ENCODE measurements at places on chromosomes 1 and 21.

GRCh38 chr21:34668803-34669148 is at the start of gene CLIC6:
TSS of gene CLIC6 (plus strand) at chr21:34668994. CDS start at chr21:34669389, 395 bp downstream.
- no peak for DNase-seq

- no peak for DNase-seq
Observed at GRCh38 chr1:178506669-178507068, 6.2 kb upstream of the TEX35 start.

GRCh38 chr21:29075706-29076466 is 2.4 kb upstream of the CCT8 start:
- no peak for DNase-seq

DNA sequence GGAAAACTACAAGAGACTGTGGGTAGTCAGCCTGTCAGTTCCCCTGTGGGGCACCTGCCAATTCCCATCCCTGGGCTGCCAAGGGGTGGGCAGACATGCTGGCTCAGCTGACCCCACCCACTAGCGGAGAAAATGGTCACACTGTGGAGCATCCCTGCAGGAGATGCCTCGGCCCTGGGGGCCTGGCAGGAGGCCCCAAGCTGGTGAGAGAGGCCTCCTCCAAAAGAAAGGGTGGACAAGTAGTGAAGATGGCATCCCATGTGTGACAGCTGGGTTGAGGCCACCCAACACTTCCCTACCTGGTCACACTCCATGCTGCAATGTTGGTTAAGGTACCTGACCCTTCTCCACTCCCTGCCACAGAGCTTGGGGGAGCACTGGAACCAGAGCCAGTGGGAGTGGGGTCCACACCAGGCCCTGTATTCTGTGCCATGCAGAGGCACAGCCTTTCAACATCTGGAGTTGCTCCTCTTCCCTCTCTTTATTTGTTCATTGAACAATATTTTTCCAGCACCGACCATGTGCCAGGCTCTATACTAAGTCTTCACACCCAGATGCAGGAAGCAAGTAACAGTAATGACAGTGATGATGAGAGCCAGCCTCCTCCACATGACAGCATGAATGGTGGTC is 59.5 kb downstream of the KLHDC7A start:
- DNase-seq: no peak

DNA sequence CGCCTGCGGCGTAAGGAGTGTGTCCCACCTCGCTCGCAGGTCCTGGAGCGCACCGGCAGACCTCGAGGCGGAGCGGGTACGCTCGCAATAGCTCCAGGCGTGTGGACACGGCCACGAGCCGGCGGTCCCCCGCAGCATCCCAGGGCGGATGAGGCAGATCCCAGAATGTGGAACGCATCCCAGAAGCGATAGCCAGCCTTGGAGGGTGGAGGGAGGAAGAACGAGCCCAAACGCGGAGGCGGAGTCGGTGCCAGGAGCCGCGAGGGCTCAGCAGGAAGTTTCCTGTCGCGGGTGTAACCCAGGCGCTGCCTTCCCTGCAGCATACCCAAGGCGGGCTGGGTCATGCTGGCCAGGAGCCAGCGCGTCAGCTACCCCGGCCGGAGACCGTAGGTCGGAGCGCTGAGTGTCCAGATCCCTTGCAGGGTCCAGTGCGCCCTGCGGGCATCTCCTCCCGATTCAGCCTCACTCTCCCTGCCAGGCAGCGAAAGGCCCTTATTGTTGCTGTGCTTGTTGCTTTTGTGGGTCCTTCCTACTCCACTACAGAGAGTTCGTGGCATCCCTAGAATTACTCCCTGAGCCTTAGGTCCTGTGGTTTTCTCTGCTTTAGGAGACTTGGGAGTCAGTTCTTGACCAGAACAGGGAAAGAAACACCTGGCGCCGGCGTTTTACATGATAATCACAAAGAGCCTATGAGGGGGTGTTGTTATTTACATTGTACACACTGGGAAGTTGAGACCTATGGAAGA is 27.7 kb downstream of the STYXL2 start:
- no peak for DNase-seq

DNA sequence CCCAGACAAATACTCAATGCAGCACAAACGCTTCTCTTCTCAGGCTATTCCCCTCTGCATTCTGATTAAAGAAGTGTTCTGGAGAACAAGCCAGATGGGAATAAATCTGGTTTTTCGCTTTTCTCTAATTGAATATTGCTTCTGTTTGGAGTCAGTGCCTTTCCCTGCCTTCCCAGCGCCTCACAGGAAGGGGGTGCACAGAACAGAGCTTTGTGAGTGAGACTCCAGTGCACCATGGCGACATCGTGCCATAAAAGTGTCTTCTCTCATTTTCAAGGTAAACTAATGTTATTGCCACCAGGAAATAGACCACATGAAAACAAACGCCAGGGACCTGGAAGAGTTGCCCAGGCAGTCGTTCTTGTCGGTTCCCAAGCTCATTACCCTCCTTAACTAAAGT is 43.6 kb upstream of the SLC45A1 start:
- DNase-seq: no peak

DNA sequence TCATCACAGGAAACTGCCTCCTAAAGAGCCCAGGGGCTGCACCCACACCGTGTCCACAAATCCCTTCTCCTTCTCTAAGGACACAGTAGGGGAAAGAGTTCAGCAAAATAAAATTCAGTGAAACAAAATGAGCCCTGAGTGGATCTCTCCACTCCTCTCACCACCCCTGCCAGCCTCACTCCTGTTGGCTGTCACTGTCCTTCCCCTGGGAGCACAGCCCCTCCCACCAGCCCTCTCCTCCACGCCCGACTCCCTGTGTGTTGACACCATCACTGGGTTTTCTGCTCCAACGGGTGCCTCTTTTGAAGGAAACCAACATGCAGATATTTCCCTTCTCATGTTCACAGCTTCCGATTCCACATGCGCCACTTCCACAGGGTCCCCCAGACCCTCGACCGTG is 356.2 kb downstream of the AJAP1 start:
- no peak for DNase-seq

DNA sequence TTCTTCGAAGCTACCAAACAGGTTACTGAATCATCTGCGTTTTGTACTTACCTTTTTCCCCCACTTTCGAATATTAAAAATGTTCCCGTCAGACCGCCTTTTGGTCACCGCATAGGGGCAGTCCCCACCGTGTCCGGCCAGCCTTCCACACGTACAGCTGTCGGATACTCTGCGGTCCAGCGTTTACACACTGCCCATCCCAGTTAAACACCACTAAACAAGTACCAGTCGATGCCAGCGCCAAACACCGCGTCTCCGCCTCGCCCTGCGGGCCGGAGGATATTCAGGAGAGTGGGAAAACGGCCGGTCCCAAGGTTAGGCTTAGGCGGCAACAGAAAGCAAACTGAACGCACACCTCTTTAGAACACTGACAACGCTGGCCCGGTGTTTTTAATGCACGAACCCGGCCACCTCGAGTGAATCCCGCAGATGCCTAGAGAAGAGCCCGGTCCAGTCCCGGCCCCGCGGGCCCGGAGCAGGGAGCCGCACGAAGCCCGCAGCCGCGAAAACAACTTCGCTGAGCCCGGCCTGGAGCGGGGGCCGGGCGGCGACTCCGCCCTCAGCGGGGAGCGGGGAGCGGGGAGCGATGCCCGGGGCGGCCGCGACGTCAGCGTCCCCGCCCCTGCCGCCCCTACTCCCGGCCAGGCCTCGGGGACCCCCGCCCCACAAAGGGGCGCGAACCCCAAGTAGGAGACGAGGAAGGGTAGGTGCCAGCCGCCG is 730 bp upstream of the PHF13 start:
- no peak for DNase-seq

DNA sequence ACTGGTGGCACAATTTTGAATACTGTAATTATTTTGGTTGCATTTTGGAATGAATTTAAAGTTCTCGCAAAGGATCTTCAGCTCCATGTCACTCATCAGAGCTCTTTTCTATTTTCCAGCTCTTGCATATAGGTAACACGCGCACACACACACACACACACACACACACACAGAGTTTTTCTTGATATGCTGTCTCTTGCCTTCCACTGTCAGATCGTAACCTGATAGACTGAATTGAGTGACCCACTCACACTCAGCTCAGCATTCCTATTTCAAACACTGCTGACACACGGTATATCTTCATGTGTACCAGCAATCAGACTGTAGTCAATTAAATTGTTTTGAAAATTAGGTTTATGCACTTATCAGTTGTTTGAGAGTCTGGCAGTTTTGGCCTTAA is 214.1 kb downstream of the PBX1 start:
- DNase-seq: no peak

GRCh38 chr1:30381266-30381665 is 342.1 kb downstream of the MATN1 start:
- no peak for DNase-seq

GRCh38 chr1:72229893-72230292 is 52.4 kb downstream of the NEGR1 start:
- no peak for DNase-seq

DNA sequence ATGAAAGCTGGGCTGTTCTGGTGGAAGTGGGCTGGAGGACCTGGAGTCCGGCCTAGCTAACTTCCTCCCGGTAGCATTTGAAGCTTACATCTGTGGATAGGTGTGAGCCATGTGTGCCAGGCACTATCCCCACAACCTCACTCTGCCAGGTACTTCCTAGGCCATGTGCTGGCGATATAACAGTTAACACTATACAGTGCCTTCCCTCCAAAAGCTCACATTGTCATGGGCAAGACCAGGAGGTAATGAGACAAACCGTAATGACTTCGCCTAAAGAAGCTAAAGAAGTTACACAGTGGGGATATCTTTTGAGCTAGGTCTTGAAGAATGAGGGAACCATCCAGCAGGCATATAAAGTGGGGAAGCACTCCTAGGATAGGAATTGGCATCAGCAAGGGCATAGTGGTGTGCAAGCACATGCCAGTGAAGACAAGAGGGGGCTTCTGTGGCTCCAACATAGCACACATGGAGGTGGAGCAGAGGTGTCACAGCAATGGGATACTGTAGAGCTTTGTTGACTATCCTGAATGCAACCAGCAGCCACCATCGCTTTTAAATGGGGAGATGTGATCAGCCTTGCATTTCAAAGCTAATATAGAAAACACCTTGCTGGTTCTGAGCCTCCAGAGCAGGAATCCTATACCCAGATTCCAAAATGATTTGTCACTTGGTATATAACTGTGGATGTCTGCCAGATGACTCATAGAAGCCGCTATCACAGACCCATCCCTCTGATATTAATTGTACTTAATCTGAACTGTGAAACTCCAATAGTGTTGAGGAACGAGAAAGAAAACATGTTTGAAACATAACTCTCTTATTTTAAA is 466.3 kb downstream of the LMO4 start:
- no peak for DNase-seq

DNA sequence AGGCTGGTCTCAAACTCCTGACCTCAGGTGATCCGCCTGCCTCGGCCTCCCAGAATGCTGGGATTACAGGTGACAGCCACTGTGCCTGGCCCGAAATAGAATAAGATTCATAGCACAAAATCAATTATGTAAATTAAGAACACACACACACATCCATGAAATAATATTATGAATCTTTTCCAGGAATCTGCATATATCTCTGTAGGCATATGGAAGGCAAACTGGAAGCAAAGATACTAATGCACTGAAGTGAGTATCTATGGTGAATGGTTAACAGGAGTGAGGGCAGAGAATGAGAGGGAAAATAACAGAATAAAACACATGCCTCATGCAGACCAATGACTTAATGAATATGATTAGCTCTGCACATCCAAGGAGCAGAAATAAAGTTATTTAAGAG is 61.6 kb upstream of the ATP2B4 start:
- no peak for DNase-seq

- DNase-seq: no peak
Observed at GRCh38 chr1:14435368-14436023, 163.0 kb upstream of the KAZN start.

DNA sequence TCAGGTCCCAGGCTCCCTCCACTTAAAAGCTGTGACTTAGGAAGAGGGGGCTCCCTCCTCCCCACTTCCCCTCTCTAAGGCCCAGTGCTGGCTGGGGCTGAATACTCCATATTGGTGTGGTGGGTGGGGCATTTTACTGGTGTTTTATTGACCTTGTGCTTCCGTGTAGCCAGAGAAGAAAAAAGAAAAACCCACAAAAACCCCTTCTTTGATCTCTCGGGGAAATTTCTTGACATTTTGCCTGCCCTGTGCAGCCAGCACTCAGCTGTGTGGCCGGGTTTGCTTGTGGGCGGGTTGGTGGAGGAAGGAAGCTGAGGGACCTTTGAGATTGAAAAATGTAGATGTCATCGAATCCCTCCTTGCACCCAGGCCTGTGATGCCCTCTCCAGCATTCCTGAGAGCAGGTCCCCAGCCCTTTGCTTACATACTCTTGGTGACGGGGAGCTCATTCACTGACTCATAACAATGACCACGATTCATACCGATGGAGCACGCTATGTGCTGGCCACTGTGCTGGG is 24.8 kb downstream of the TNFRSF8 start:
- DNase-seq: peak; percentile 27

DNA sequence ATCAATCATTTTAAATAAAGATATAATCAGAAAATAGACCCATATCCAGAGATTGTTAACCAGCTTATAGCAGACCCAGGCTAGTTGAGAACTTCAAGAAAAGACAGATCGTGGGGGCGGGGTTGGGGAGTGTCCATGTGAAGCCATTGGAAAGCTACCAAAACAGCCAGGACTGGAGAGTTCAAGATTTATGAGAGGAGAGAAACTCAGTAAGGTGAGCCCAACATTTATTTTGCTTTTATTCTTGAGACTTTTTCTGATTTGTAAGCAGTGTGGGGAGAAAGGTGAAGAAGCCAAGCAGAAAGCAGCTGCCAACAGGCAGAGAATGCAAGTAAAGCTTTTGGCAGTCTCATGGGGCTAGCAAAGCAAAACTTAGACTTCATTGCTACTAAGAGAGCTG is 179.9 kb downstream of the VPS13D start:
- DNase-seq: no peak

GRCh38 chr1:176602388-176603004 is 139.5 kb downstream of the PAPPA2 start:
- no peak for DNase-seq

DNA sequence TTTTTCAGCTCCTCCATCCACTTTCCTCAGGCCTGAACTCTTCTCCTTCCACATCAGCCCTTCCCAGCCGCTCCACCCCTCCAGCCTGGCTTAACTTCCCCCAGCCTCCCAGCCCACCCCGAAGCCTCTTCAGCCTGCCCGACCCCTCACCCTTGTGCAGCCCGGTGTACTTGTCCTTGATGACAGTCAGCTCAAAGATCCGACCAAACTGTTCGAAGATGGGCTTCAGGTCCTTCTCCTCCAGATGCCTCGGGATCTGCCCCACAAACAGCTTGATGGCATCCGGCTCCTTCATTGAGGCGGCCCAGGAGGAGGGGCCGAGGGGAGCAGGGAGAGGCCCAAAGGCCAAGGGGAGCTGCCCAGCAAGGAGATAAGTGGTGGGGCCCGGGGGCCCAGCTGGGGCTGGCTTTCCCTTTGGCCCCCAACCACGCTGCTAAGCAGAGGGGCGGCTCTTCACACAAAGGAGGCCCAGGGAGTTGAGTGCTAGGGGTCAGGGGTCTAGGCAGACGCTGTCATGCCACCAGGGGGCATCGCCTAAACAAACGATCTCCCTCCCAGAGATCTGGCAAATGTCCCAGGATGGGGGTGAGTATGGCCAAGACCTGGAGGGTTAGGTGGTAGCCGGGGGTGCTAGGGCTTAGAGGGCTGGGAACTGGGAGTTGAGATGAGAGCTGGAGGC is 738 bp downstream of the CELF3 start:
- no peak for DNase-seq

- DNase-seq: no peak
Observed at GRCh38 chr1:28779751-28780408, 32.1 kb upstream of the OPRD1 start.

All from stimulated activated CD4-positive, alpha-beta T cell treated with anti-CD3 and anti-CD28 coated beads, Interleukin-1b, Interleukin-23, amount 100 ng/mL, for 4 hours (primary cell).